Activated T-helper 1 cell treated with anti-CD3 and anti-CD28 coated beads, Interleukin-2, amount 50 U/mL, for 16 hours (primary cell): ENCODE measurements at places on chromosomes 6 and 20.

- no peak for DNase-seq
Measured at GRCh38 chr20:289693-290083, 862 bp downstream of the C20orf96 start.

- no peak for DNase-seq
Measured at GRCh38 chr20:49888212-49889000, 26.9 kb downstream of the SPATA2 start.

DNA sequence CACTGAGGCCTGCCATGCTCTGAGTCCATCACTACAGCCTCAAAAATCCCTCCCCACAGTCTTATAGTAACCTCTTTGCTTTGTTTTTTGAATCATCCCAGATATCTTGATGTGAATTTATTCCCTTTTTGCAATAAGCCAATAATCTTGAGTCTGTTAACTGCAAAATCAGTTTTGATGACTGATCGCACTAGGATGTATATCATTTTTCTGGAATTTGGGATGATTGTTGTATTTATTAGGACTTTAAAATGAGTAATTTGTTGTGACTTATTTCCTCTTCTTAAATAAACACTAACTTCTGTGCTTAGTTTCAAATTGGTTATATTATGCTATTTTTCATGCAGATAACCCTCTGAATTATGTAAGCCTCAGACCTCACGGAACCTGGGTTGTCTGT lies 5.6 kb downstream of the CST4 start:
- DNase-seq, result no peak

DNA sequence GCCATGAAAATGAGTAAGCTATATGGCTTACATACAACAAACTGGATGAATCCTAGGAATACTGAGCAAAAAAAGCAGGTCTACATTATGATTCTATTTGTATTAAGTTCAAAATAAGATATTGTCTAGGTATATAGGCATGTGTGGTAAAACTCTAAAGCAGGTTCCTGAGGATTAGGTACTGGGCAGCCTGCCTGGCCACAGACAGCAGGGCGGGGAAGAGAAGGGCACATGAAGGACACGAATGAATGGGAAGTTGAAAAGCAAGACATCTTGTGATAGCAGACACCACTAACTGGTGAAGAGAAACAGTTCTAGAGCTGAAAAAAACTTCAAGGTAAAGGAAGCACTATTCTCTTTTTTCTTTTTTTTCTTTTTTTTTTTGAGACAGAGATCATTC lies 72.6 kb upstream of the SLC4A11 start:
- DNase-seq, result no peak

GRCh38 chr20:51446230-51446629 lies 96.3 kb downstream of the NFATC2 start:
- no peak for DNase-seq
